T-cell (primary cell): ENCODE measurements at places on chromosomes 2 and 18. TPM values are rescaled to one million over a fixed set of nuclear protein-coding genes. Genes with fewer than 3 reads are reported as not detected.

The NDC80 gene
- total RNA-seq = 5.1 TPM

The ANKRD62 gene
- total RNA-seq = not detected

GRCh38 chr2:216259081-216259480 lies 113.2 kb downstream of the MARCHF4 start:
- H3K36me3 ChIP-seq = no peaks in the 10 kb centered on the region
- H3K4me1 ChIP-seq = no peaks in the 10 kb centered on the region
- DNase-seq = no peak
- H3K27ac ChIP-seq = no peak overlapping the region

DNA sequence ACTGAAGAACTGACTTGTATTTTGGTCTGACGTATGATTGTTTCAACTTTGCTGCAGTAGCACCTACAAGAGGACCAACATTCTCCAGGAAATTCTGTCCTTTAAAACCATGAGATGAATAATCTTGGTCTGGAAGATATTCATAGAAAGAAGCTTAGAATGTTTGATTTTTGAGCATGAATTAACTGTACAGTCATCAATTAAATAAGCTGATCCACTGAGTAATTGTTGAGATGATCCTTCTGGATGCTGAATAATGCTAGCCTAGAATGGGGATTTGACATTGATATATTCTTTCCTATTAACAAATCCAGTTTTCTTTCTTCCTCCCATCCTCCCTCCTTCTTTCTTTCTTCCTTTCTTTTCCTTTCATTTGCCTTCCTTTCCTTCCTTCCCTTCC lies 39.0 kb upstream of the CDK5R2 start:
- peaks cover 4% of the 10 kb centered on the region for H3K27me3 ChIP-seq
- no peaks in the 10 kb centered on the region for H3K36me3 ChIP-seq
- no peak overlapping the region for H3K4me3 ChIP-seq
- no peak overlapping the region for H3K27ac ChIP-seq

- H3K4me1 ChIP-seq = peaks cover 2% of the 10 kb centered on the region
- peaks cover 6% of the 10 kb centered on the region for H3K27me3 ChIP-seq
- H3K27ac ChIP-seq = no peak overlapping the region
- DNase-seq = no peak
- H3K36me3 ChIP-seq = no peaks in the 10 kb centered on the region
Measured at GRCh38 chr2:111905990-111906735, 7.8 kb downstream of the MERTK start.

GRCh38 chr2:72332720-72333119 lies 185.1 kb upstream of the CYP26B1 start:
- H3K27me3 ChIP-seq = no peaks in the 10 kb centered on the region
- no peak overlapping the region for H3K27ac ChIP-seq
- no peaks in the 10 kb centered on the region for H3K36me3 ChIP-seq

DNA sequence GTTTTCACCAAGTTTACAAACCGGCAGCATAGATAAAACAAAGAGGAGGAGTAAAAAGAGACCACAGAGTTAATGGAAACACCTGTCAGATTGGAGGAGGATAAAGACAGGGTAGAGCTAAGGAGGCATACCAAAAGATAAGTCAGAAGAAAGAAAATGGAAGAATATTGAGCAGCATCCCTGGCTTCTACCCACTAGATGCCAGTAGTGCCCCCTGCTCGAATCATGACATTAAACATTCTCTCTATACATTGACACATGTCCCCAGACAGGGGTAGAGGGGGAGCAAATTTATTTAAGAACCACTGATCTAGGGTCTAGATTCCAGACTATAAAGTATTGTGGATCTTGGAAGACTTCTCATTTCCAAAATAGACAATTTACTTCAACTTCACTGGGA lies 159.8 kb upstream of the ETAA1 start:
- H3K4me1 ChIP-seq = no peaks in the 10 kb centered on the region
- no peak overlapping the region for H3K27ac ChIP-seq
- no peaks in the 10 kb centered on the region for H3K27me3 ChIP-seq
- H3K36me3 ChIP-seq = no peaks in the 10 kb centered on the region
- no peak overlapping the region for H3K4me3 ChIP-seq
- no peak for DNase-seq
